A172 (cell line): ENCODE measurements at places on chromosomes 3 and 15. TPM values are rescaled to one million over a fixed set of nuclear protein-coding genes. Genes with fewer than 3 reads are reported as not detected.

GOLGA6L9 gene
- total RNA-seq = 1.6 and 2.1 TPM in 2 replicates

IQCF5 gene
- total RNA-seq = not detected in 2 replicates

ABHD14A gene
- total RNA-seq = 4.2 and 10.2 TPM in 2 replicates

TRPM1 gene
- total RNA-seq = 0.05 TPM in 1 of 2 replicates, not detected in the other

BTLA gene
- total RNA-seq = not detected in 2 replicates

CPLX3 gene
- not detected in 2 replicates for total RNA-seq

GBE1 gene
- total RNA-seq = 65.1 and 82.9 TPM in 2 replicates

GOLGA8R gene
- total RNA-seq = 0.43 and 1.8 TPM in 2 replicates

ARIH1 gene
- total RNA-seq = 31.5 and 36.6 TPM in 2 replicates

CYP8B1 gene
- total RNA-seq = not detected in 2 replicates

CLDND1 gene
- 140 and 166 TPM in 2 replicates for total RNA-seq

- DNase-seq = no peak
Observed at GRCh38 chr3:135811651-135812050, 153.9 kb upstream of the PPP2R3A start.

DNA sequence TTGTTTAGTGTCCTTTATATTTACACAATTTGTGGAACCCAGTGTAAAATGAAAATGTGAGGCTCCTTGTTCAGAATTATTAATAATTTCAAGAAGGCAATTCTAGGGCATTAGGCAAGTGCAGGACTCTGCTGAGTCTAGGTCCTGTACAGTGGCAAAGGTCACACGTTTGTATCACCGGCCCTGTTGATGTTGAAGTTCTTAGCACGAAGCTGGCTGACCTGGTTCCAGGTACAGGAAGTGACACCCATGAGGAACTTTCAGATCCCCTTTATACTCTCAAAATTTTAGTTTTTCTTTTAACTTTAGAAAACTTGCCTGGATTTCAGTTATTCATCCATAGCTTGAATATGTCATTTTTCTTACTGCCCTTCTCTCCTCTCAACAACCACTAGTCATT lies 349.4 kb downstream of the CNTN6 start:
- no peak for DNase-seq

GRCh38 chr3:26590919-26591484 lies 31.6 kb upstream of the LRRC3B start:
- no peak for DNase-seq

GRCh38 chr15:73959012-73959581 lies 32.8 kb downstream of the LOXL1 start:
- DNase-seq = peak; percentile 79

- DNase-seq = no peak
Observed at GRCh38 chr3:148631124-148631903, 66.4 kb upstream of the AGTR1 start.

DNA sequence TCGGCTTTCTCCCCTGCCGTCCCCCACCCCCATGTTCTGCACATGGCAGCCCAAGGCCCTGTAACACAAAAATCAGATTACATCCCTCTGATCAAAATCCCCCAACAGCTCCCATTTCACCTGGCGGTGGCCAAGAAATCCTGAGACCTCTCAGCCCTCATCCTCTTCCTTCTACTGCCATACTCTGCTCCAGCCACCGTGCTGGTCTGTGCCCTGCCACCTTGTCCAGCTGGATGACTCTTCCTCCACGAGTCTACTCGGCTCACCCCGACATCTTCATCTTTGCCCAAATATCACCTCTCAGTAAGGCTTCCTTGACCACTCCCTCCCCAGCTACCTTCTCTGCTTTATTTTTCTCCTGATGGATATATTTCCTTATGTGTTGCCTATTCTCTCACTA lies 3.1 kb downstream of the CCDC51 start:
- no peak for DNase-seq

GRCh38 chr3:104887069-104887468 lies 479.6 kb upstream of the ALCAM start:
- no peak for DNase-seq

GRCh38 chr15:68345481-68345880 lies 67.9 kb downstream of the FEM1B start:
- DNase-seq = no peak

GRCh38 chr15:98954411-98954810 lies 53.2 kb downstream of the PGPEP1L start:
- peak; percentile 70 for DNase-seq

DNA sequence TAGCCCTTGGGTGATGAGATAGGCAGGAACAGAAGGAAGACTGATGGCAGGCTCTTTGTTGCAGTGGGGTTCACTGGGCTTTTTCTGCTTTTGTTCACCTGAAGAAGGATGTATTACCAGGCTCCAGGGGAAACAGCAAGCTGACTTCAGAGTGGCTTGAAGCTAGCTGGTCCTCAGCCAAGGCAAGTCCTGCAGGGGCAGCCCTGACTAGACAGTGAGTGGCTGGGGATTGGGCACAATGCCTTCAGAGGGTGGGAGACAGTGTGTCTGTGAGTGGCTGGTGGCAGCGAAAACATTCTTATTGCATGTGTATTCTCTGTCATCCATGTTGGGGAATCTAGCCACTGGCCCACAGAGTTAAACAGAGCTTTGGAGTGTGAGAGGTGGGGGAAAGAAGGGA lies 2.3 kb upstream of the TEX264 start:
- no peak for DNase-seq

DNA sequence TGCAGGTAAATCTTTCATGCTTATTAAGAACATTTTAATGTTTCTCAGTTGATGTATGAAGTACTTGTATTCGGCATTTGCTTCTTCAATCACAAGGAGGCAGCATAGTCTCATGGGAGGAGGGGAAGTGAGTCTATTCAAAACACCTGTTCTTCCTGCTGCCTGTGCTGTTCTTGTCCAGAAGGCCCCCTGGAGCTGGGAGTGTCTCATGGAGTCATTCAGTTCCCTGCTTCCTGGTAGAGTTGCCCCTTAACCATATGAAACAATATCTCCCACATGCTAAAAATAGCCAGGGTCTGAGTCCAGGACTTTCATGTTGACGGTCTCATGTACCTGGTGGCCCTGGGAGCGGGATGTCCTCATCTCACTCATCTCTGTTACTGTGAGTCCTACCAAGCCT lies 15.5 kb upstream of the PPP1R2 start:
- peak; percentile 42 for DNase-seq

- DNase-seq = no peak
Observed at GRCh38 chr15:95919460-95919859, 411.0 kb upstream of the NR2F2 start.

GRCh38 chr3:2870724-2871333 lies 239.3 kb downstream of the IL5RA start:
- no peak for DNase-seq

DNA sequence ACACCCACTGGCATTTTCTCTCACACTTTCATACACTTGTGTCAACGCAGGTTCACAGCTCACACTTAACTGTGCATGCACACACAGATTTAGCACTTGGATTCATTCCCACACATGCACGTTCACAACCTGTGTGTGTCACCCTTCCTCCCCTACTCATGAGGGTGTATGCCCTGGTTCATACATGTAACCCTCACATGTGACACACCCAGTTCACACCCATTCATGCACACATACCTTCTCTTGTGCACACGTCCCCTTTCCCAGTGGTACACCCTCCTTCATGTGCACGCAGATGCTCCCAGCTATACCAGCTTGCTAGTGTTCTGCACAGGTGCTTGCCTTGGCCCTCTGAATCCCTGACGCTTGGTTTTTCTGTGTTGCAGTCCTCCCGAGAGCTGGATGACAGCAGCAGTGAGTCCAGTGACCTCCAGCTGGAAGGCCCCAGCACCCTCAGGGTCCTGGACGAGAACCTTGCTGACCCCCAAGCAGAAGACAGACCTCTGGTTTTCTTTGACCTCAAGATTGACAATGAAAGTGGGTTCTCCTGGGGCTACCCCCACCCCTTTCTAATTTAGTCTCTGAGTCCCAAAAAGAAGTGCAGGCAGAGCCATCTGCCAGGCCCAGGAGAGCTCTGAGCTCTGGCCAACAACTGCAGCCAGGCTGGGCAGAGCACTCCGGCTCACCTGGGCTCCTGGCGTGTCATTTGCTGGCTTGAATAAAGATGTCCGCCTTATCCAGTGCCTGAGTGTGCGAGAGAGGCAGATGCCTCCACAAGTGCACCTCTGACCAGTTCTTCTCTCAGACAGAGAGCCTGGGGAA lies 39.5 kb downstream of the GOLGA6A start:
- DNase-seq = no peak

DNA sequence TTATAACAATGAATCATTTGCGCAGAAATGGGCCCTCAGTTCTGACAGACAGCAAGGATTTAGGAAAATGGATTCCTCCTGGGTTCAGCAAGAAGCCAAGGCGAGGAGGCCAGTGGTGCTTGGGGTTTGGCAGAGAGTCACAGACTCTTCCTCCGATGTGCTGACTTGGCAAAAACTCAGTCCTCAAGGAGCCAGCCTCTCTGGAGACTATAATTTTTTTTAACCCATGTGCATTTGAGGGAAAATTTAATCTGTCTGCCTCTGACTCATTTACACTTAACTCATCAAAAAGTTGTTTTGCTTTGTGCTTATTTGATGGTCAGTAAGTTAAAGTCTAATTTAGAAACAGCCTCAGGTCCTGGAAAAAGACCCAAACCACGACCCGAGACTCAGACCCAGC lies 34.2 kb upstream of the SLC24A5 start:
- DNase-seq = peak; percentile 34

GRCh38 chr3:158731938-158732855 lies at the start of gene RARRES1:
Gene RARRES1 (minus strand): TSS chr3:158732457. CDS start chr3:158732415, 42 bp downstream.
- DNase-seq = no peak

DNA sequence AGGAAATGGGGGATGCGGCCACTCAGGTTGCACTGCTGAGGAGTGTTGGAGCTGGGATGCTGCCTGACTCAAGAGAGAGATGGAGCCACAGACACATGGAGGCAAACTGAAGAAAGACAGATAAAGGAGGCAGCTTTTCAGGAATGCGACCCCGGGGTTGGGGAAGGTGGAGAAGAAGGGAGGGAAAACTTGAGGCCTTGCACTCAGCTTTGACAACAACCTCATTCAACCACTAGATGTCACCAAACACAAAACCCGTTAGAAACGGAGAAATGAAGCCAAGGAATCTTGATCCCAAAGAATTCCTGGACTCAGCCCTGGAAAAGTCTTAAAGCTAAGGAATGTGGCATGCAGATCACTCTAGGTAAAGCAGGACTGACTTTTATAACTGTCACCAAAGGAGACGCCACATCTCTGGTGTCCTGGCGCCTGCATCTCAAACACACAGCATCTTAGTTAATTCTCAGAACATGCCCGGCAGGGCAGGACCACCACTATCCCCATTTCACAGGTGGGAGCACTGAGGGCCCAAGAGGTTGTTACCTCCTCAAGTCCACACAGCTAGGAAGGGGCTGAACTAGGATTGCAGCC lies 59.6 kb upstream of the LMCD1 start:
- peak; percentile 77 for DNase-seq

DNA sequence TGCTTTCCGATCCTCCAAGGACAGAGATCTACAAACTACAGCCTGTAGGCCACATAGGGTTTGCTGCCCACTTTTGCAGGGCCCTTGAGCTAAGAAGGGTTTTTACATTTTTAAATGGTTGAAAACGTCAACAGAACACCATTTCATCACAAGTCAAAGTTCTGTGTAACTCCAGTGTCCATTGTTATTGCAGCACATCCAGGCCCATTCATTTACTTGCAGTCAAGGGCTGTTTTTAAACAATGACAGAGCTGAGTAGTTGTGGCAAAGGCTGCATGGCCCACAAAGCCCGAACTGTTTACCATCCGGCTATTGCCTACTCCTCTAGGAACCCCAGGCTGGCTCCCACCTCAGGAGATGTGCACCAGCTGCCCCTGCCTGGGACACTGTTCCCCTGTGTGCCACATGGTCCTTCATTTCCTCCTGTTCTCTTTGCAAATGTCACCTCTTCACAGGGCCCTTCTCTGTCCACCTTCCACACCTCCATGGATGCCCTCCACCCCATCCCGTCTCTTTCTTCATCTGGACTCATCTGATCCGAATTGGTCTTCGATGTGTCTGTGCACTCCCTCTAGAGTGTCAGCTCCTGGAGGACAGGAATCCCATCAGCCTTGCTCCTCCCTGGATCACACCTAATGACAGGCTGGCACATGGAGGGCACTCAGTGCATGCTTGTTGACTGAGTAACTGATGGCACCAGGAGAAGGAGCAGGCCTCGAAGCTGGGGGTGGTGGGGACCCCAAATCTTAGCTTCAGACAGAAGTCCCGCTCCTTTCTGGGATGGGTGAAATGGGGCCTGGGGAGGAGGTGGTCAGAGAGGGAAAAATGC lies 69.5 kb upstream of the IQSEC1 start:
- DNase-seq = no peak

DNA sequence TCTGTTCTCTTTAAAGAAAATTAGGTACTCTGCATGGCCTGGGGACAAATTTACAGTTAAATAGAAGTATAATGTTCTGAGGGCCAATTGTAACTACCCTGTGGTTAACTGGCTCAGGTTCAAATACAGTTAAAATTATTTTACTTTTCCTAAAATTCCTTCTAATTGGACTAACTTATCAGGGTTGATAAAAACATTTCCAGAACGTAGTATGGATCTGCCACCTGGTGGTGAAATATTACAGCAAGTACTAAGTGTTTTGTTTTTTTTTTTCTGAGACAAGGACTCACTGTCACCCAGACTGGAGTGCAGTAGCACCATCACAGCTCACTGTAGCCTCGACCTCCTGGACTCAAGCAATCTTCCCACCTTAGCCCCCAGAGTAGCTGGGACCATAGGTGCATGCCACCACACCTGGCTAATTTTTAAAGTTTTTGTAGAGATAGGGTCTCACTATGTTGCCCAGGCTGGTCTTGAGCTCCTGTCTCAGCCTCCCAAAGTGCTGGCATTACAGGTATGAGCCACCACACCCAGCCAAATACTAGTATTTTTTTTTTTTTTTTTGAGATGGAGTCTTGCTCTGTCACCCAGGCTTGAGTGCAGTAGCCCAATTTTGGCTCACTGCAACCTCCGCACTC lies 29.2 kb downstream of the NEO1 start:
- peak; percentile 44 for DNase-seq

GRCh38 chr15:57797568-57798267 lies 91.2 kb downstream of the POLR2M start:
- no peak for DNase-seq

DNA sequence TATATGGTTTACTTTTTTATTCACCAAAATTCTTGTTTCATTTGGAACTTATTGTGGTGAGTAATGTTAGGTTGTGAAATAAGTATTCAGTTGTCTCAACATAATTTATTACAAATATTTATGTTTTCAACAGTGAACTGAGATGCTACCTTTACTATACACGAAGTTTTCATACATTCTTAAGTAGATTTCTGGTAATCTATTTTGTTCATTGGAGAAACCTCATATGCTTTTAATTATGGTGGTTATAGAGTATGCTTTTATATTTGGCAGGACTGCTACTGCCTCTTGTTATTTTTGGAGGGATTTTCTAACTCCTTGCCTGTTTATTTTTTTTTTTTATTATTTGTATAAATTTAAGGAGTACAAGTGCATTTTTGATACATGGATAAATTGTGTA lies 253.1 kb downstream of the NLGN1 start:
- DNase-seq = no peak

GRCh38 chr15:74383695-74384565 lies 16.5 kb upstream of the CYP11A1 start:
- peak; percentile 46 for DNase-seq

DNA sequence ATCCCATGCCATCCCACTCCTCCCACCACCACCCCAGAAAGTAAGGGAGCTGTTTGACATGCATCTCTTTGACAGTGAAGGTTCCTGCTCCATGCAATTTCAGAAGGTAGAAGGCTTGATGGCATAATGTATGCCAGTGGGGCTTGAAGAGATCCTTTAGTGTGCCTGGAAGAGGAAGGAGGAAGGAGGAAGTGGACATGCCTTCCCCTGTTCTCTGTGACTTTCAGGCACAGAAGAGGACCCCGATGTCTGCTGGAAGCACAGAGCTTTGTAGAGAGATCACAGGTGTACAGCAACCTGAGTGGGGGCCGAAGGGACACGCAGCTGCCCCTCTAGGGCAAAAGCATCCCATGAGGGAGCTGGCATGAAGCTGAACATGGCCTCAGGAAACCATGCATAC lies 171.6 kb downstream of the CD47 start:
- DNase-seq = no peak
